Caco-2 (cell line): ENCODE measurements at places on chromosomes 1 and 21. TPM values are rescaled to one million over a fixed set of nuclear protein-coding genes. Genes with fewer than 3 reads are reported as not detected.

- DNase-seq: no peak
Observed at GRCh38 chr1:151846062-151846568, 6.5 kb upstream of the C2CD4D start.

DNA sequence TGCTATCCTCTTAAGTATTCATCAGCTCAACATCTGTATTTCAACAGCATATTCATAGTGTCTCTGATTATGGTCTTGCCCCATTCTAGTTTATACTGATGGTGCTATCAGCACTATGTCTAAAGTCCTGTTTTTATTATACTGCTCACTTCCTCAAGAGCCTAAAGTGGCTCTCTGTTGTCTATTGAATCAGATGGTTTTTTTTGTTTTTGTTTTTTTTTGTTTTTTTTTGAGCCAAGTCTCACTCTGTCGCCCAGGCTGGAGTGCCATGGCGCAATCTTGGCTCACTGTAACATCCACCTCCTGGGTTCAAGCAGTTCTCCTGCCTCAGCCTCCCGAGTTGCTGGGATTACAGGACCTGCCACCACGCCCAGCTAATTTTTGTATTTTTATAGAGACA is 6.1 kb downstream of the STX12 start:
- no peak for DNase-seq

DNA sequence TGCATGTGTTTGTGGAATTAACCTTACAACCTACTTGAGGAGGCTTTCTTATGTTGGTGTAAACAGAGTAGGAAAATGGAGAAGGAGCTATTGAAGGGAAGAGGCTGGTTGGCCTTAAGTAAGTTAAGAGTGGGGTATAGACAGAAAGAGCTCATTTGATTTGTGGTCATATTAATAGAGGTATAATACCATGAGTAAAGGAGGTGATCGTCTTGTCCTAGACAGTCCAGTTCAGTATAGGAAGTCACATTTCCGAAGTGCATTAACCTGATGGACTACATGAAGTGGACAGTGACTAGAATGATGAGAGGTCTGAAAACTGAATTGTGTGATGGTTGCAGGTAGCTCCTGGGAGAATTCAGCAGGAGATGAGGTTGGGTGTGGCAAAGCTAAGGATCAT is 215.4 kb upstream of the ZC3H12A start:
- DNase-seq: no peak

DNA sequence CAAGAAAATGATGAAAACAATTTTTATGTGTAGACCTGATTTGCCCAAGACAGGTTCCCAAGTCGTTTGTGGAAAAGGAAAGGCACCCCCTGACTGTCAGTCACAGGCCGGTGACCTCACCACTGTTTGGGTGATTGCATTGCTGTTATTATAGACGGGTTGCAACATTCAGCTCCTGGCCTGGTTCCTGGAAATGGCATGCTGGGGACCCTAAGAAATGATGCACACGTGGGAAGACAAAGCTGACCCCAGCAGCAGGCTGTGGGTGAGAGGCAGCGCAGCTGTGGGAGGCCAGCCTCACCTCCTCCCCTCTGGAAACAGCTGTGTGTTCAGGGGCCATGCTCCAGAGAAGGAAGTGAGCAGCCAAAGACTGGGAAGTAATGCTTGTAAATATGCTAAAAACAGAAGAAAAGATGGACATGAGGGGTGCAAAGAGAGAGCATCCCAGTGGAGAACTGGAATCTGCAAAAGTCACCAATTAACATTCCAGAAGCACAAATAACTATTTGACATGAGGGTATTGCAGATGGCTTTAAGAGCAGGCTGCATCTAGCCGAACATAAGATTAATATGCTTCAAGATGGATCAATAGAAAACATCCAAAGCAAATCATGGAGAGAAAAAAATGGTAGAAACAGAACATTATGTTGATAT is 23.4 kb upstream of the ABCG1 start:
- no peak for DNase-seq

GRCh38 chr1:157551694-157552693 is at the start of gene FCRL5:
TSS of gene FCRL5 (minus strand) at chr1:157552515. CDS start at chr1:157552362, 153 bp downstream.
- DNase-seq: no peak

- DNase-seq: no peak
Observed at GRCh38 chr1:200262326-200262965, 147.4 kb downstream of the ZNF281 start.

DNA sequence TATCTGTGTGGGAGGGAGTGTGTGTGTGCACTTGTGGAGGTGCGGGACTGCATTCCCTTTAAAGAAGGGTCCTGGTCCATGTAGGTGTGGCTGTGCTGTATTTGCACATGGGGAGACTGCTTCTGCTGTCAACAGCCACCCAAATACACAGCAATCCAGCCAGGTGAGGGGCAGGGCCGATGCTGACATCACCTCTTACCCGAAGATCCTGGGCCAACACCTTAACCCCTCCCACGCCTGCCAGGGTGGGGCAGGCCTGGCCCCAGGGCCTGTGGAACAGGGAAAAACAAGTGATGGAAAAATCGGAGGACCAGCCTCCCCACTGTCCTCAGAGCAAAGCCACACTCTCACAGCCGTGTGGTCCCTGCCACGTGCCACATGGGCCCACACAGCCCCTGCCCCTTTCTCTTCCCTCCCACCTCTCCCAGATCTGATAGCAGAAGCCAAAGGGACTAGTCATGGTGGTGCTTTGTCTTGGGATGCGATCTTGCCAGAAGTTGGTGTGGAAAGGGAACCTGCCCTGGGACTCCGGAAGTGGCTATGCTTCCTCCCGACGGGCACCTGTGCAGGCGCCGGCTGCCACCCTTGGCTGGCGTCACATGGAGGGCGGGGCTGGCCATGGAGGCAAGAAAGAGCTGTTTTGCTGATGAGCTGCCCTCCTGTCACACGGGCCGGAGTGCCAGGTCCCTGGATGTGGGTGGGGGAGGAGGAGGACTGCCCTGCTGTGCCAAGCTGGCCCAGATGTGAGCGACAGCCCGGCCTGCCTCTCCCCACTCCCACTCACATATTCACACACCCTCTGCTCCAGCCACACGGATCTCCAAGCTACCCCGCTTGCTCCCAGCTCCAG is 7.8 kb upstream of the CASZ1 start:
- peak; percentile 18 for DNase-seq

- peak; percentile 41 for DNase-seq
Observed at GRCh38 chr1:62687421-62687902, 724 bp downstream of the DOCK7 start.

- DNase-seq: no peak
Observed at GRCh38 chr1:59898927-59899326, 27.6 kb downstream of the CYP2J2 start.

GRCh38 chr1:159408862-159409400 is 23.1 kb upstream of the OR10J4 start:
- DNase-seq: no peak

GRCh38 chr1:197268012-197268411 is at the start of gene CRB1:
TSS of gene CRB1 (plus strand) at chr1:197268252. CDS start at chr1:197268413, 161 bp downstream.
- DNase-seq: no peak

- DNase-seq: no peak
Observed at GRCh38 chr1:234583755-234584419, 26.1 kb downstream of the IRF2BP2 start.

- DNase-seq: no peak
Observed at GRCh38 chr21:28959367-28960099, 33.1 kb downstream of the LTN1 start.

GRCh38 chr1:244077473-244078220 is 26.6 kb downstream of the ZBTB18 start:
- no peak for DNase-seq

DNA sequence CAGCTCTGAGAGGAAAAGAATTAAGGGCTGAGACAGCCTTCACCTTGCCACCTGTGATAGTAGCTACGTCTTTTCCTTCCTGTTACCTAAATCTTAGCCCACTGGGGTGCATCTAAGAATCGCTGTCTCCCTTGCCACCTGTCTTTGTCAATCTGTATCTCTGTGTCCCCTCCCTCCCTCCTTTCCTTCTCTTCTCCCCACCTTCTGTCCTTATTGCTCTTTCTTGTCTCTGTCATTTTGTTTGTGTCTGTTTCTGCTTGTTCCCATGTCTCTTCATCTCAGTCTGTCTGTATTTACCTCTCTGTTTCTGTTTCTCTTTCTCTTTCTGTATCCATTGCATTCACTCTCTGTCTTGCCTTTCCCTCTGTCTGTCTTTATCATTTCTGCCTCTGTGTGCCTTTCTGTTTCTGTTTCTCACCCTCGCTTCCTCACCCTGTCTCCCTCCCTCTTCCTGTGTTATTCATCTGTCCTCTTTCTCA is 30.2 kb downstream of the SLC22A15 start:
- no peak for DNase-seq

GRCh38 chr1:147579532-147579931 is 38.2 kb downstream of the BCL9 start:
- peak; percentile 84 for DNase-seq

DNA sequence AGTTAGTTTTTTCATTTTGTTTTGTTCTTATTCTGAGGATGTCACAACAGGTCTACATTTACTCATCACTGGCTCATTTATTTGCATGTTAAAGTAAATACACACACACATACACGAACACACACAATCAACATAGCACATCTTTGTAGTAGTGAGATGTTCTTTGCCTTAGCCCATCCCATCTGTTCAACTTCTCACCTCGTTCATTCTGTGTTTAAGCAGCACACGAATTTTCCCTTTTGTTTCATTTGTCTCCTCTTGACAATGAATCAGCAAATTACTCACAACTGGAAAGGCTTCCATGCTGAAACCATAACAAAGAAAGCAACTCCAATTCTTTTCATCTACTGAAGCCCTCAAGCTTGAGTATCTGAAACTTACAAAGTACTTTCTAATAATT is 133.3 kb upstream of the CHRM3 start:
- no peak for DNase-seq

DNA sequence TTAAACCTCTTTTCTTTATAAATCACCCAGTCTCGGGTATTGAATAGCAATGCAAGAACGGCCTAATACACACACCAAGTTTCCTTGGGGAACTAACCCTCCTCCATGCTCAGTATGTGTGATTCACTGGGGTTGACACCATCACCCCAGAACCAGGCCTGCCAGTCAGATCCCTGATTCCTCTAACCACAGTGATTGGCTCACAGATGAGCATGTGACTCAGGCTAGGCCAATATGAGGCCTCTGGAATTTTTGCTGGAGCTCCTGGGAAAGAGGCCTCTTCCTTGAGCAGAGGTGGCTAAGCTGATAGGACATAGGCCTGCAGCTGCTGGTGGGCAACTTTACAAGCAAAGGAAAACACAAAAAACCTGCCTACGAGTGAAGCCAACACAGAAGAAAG is 74.7 kb upstream of the ZBTB40 start:
- no peak for DNase-seq

DNA sequence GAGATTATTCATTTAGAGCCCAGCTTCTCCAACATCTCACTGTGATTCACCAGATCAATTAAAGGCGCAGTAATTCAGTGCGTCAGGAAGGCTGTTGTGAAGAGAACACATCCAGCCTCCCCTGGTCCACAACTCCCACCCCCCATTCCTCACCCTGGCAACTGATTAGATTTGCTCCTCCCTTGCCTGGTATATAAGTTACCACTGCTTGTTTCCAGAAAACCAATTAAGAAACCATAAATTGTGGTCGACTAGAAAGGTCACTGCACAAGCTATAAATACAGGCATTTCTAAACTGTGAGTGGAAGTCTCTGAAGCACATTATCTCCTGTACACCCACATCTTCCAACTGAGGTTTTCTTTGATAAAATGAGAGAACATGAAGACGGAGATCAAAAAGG is 41.9 kb downstream of the FAM163A start:
- no peak for DNase-seq

DNA sequence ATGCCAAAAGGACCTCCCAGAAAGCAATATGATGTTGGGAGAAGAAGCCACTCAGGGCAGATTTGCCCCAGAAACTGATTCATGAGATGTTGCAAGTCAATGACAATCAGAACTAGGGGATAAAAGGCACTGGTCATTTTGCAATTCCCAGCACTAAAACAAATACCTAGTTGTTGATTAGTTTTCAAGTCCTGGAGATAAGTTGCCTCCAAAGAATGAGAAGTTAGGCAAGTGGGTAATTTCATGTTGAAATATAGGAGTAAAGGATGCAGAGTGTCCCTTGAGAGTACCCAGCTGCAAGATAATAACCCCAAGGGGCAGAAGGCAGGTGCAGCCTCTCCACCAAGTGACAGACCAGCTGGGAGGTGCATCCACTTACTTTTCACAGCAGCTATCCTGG is 363.6 kb downstream of the PBX1 start:
- peak; percentile 10 for DNase-seq

DNA sequence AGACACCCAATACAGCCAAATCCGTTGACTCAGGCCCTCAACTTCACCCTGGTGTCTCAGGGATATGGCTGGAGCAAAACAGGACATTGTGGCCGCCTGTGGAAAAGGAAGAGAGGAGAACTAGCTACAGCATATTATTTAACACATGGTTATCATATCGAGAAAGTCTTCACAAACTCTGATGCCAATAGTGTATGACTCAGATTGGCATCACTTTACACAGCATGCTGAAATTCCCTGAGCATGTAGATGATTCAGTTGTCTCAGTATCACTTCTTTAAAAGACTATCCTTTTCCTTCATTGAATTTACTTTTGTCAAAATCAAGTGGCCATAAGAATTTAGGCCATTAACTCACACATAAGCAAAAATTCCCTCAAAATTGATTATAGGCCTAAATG is 20.1 kb downstream of the HSD3B2 start:
- DNase-seq: no peak

- DNase-seq: no peak
Observed at GRCh38 chr1:109933856-109934711, 23.4 kb downstream of the CSF1 start.

DNA sequence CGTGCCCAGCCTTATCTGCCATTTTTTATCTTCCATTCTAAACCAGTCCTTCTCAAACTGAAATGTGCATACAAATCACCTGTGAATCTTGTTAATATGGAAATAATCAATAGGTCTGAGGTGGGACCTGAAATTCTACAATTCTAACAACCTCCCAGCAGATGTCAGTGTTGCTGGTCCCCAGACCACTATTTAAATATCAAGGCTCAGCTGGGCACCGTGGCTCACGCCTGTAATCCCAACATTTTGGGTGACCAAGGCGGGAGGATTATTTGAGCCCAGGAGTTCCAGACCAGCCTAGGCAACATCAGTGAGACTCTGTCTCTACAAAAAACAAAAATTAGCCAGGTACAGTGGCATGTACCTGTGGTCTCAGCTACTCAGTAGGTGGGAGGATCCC is 4.1 kb downstream of the UQCRHL start:
- DNase-seq: no peak

The TEX38 gene
- total RNA-seq: not detected in 2 replicates

The REG4 gene
- total RNA-seq: 8.0 and 18.8 TPM in 2 replicates

The FCRL5 gene
- not detected in 2 replicates for total RNA-seq

The RIMKLA gene
- 10.6 and 12.4 TPM in 2 replicates for total RNA-seq

The VWA5B1 gene
- not detected in 2 replicates for total RNA-seq

The RGS13 gene
- total RNA-seq: not detected in 2 replicates

The RGSL1 gene
- not detected in 2 replicates for total RNA-seq

The PGLYRP4 gene
- total RNA-seq: not detected in 2 replicates

The THBS3 gene
- 6.2 and 7.4 TPM in 2 replicates for total RNA-seq

The GBP4 gene
- not detected in 2 replicates for total RNA-seq

The CD5L gene
- not detected in 2 replicates for total RNA-seq

The FAM131C gene
- total RNA-seq: 0.41 and 0.44 TPM in 2 replicates

The SPATA17 gene
- 0.84 and 1.1 TPM in 2 replicates for total RNA-seq

The PCAT6 gene
- 1.4 TPM in 1 of 2 replicates, not detected in the other for total RNA-seq
